Chondrocyte (in vitro differentiated cells): ENCODE measurements at places on chromosomes 11 and 22. TPM values are rescaled to one million over a fixed set of nuclear protein-coding genes. Genes with fewer than 3 reads are reported as not detected.

DNA sequence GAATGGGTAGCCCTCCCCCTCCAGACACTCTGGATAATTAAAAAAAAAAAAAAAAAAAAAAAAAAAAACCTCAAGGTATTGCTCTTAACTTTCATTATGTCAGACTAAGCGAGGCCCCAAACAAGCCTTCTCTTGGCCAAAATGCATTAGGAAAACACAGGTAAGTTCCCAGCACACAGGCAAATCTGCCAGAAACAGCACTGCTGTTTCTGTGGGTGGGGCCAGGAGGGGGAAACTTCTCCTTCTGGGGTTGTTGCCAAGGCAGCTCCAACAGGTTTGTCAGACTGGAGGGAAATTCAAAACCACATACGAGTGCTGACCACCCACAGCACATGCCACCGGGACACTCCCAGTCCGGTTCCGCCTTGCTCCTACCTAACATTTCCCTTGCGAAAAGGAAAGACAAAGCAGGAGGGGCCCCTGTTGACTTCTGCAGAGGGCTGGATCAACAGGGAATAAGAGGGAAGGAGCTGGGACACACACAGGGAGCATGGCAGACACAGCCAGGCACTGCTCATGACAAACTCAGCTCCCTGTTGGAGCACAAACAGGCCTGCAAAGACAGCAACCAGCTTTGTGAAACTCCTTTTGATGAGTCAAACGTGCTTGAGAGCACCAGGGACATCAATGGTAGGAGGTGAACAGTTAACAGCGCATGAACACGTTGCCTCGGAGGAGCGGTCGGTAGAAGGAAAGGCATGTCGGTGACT, 55.0 kb downstream of the MYH9 start:
- H3K36me3 ChIP-seq = peaks cover 47% of the 10 kb centered on the region
- DNase-seq = no peak
- no peaks in the 10 kb centered on the region for H3K27me3 ChIP-seq
- H3K4me1 ChIP-seq = peaks cover 100% of the 10 kb centered on the region
- peak overlapping the region; percentile 98 for H3K27ac ChIP-seq
- peak overlapping the region; percentile 43 for H3K4me3 ChIP-seq

- H3K27me3 ChIP-seq = peaks cover 2% of the 10 kb centered on the region
- H3K27ac ChIP-seq = no peak overlapping the region
- H3K4me3 ChIP-seq = no peak overlapping the region
- DNase-seq = peak; percentile 62
Observed at GRCh38 chr22:49297286-49297870, 530.3 kb downstream of the BRD1 start.

GRCh38 chr22:32281072-32281471, 25.9 kb upstream of the SLC5A4 start:
- H3K36me3 ChIP-seq = no peaks in the 10 kb centered on the region
- peak overlapping the region; percentile 14 for H3K27ac ChIP-seq
- peak overlapping the region; percentile 52 for H3K4me3 ChIP-seq
- peaks cover 4% of the 10 kb centered on the region for H3K27me3 ChIP-seq
- DNase-seq = no peak
- H3K4me1 ChIP-seq = peaks cover 16% of the 10 kb centered on the region

DNA sequence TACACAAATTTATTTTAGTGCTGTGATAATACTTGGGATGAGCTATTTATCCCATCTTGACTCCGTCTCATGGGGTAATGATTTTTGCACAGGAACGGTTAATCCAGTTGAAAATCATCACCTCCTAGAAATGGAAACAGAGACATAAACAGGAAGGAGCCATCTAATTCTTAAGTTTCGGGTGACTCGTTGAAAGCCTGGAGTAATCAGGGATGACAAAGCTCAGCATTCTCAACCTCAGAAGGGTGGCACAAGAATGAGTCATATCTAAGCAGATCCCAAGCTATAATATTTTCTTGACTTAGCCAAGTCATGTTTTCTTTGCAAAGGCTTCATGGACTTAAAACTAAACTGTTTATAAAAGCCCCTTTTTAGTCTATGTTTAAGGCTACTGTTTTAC, 280.8 kb upstream of the CCDC90B start:
- H3K27ac ChIP-seq = no peak overlapping the region
- no peak overlapping the region for H3K4me3 ChIP-seq
- H3K4me1 ChIP-seq = no peaks in the 10 kb centered on the region
- DNase-seq = no peak
- no peaks in the 10 kb centered on the region for H3K36me3 ChIP-seq
- peaks cover 15% of the 10 kb centered on the region for H3K27me3 ChIP-seq

DNA sequence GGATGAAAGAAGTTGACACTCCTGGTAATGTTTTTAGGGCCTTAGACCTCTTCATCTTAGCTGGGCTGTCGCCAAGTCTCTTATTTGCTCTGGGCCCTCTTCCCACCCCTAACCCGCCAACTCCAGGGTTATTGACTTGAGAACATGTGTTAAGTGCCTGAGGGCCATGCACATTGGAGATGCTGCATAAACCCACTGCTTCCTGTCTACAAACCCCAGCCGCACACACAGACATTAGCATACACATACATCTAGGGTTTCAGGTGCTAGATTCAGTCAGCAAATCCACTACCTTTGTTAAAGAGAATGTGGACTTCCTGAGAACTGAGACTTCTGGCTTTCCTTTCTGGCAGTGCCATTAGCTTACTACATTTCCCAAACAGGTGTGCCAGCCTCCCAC, 817 bp downstream of the PANX3 start:
- H3K27me3 ChIP-seq = peaks cover 15% of the 10 kb centered on the region
- no peaks in the 10 kb centered on the region for H3K4me1 ChIP-seq
- no peak for DNase-seq
- H3K27ac ChIP-seq = no peak overlapping the region
- H3K36me3 ChIP-seq = no peaks in the 10 kb centered on the region
- no peak overlapping the region for H3K4me3 ChIP-seq

DNA sequence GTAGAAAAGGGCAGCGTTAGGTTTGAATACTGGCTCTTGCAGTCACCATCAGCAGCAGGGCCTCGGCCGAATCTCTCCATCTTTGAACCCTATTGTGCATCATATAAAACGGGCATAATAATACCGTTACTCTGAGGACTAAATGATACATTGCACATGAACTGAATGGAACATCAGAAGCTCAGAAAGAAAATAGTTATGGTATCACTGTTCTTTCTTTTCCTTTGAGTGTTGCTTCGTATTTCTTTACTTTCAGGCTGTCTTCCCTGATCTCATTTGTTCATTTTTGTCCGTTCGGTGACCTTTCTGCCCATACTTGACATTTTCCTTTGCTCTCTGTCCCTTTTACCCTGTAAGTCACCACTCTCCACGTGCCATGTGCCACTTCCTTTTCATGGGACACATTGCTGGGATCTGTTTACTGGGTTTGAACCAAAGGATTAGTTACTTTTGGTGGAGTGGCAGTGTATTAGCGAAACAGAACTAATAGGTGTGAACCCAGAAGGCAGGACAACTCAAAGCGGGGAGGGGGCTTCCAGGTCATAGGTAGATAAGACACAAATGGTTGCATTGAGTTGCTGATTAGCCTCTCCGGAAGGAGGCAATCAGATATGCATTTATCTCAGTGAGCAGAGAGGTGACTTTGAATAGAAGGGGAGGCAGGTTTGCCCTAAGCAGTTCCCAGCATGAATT, 717 bp upstream of the ZNF202 start:
- H3K27me3 ChIP-seq = peaks cover 17% of the 10 kb centered on the region
- peak overlapping the region; percentile 90 for H3K27ac ChIP-seq
- H3K36me3 ChIP-seq = peaks cover 4% of the 10 kb centered on the region
- no peak for DNase-seq
- H3K4me1 ChIP-seq = peaks cover 20% of the 10 kb centered on the region
- H3K4me3 ChIP-seq = peak overlapping the region; percentile 78

DNA sequence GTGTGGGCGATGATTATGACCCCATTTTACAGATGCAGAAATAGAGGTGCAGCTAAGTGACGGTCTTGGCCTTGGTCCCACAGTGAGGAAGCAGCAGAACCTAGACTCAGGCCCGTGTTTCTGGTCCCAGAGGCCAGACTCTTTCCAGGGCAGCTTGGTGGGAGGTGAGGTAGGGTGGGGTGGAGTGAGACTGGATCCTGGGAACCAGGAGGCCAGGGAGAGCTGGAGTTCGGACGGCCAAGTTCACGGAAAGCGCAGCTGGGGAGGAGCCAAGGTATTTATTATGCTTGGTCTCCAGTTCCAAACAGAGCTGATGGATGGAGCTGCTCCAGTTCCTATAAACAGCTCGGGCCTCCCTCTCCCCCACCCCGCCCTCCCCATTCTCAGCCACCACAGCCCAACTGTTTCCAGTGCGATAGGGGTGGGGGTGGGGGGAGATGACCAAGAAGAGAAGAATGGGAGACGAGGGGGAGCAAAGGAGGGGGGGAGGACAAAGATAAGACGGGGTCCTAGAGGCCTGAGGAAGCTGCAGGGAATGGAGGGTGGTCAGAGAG, 16.2 kb downstream of the LRRC32 start:
- no peaks in the 10 kb centered on the region for H3K27me3 ChIP-seq
- peak overlapping the region; percentile 90 for H3K27ac ChIP-seq
- H3K4me3 ChIP-seq = no peak overlapping the region
- H3K36me3 ChIP-seq = peaks cover 20% of the 10 kb centered on the region
- peak; percentile 56 for DNase-seq
- H3K4me1 ChIP-seq = peaks cover 77% of the 10 kb centered on the region

DNA sequence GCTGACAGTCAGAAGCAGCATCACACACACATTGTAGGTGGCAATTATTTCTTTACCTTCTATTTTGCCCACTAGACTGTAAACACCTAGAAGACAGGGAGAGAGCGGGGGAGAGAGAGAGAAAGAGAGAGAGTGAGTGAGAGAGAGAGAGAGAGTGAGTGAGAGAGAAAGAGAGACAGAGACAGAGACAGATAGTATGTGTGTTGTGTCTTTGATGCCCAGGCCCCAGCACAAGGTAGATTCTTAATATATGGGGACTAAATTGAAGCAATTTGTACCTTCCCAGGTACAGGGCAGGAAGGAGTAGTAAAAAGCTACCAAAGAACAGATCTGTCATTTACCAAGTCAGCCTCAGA, 163.7 kb downstream of the PKNOX2 start:
- H3K27ac ChIP-seq = no peak overlapping the region
- no peaks in the 10 kb centered on the region for H3K27me3 ChIP-seq
- peaks cover 10% of the 10 kb centered on the region for H3K4me1 ChIP-seq
- DNase-seq = no peak
- no peak overlapping the region for H3K4me3 ChIP-seq

- H3K4me3 ChIP-seq = no peak overlapping the region
- DNase-seq = no peak
- H3K4me1 ChIP-seq = peaks cover 14% of the 10 kb centered on the region
- peaks cover 3% of the 10 kb centered on the region for H3K27me3 ChIP-seq
- no peaks in the 10 kb centered on the region for H3K36me3 ChIP-seq
- H3K27ac ChIP-seq = no peak overlapping the region
Observed at GRCh38 chr22:46067159-46068111, 82.9 kb upstream of the PPARA start.

DNA sequence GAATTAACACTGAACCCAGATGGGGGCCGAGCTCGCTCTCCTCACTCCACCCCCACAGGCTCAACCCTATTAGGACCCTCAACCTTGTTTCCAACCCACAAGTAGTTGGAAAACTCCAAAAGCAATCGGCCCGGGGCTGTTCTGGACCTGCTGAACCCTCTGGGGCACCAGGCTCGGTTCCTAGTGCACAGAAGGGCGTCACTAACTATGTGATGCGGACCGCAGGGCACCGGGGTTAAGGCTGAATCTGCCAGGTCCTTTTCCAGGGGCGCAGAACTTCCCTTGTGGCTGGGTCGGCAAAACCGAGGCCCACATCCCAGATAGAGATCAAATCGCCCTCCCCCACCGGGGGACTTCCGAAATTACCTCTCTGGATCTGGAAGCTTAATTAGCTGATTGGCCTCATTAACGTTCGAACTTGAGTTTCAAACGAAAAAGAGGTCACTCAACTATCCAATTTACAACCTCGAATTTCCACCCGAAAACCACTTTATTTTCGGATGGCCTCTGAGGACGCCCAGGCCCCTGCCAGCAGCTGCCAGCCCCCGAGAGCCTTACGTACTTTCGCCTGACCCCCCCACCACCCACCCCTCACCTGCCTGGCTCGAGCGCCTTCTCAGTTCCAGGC, 1.7 kb downstream of the SHANK2 start:
- peaks cover 21% of the 10 kb centered on the region for H3K4me1 ChIP-seq
- no peak for DNase-seq
- peaks cover 2% of the 10 kb centered on the region for H3K36me3 ChIP-seq
- H3K4me3 ChIP-seq = peak overlapping the region; percentile 49
- no peak overlapping the region for H3K27ac ChIP-seq

- no peak for DNase-seq
- H3K27ac ChIP-seq = no peak overlapping the region
- H3K36me3 ChIP-seq = peaks cover 3% of the 10 kb centered on the region
- H3K4me1 ChIP-seq = peaks cover 36% of the 10 kb centered on the region
- no peak overlapping the region for H3K4me3 ChIP-seq
Observed at GRCh38 chr11:95230810-95231126, 234 bp downstream of the SESN3 start.

GRCh38 chr11:7032692-7033091, 12.4 kb downstream of the NLRP14 start:
- H3K27ac ChIP-seq = no peak overlapping the region
- DNase-seq = no peak
- no peak overlapping the region for H3K4me3 ChIP-seq
- H3K4me1 ChIP-seq = no peaks in the 10 kb centered on the region
- H3K27me3 ChIP-seq = peaks cover 9% of the 10 kb centered on the region
- H3K36me3 ChIP-seq = no peaks in the 10 kb centered on the region

DNA sequence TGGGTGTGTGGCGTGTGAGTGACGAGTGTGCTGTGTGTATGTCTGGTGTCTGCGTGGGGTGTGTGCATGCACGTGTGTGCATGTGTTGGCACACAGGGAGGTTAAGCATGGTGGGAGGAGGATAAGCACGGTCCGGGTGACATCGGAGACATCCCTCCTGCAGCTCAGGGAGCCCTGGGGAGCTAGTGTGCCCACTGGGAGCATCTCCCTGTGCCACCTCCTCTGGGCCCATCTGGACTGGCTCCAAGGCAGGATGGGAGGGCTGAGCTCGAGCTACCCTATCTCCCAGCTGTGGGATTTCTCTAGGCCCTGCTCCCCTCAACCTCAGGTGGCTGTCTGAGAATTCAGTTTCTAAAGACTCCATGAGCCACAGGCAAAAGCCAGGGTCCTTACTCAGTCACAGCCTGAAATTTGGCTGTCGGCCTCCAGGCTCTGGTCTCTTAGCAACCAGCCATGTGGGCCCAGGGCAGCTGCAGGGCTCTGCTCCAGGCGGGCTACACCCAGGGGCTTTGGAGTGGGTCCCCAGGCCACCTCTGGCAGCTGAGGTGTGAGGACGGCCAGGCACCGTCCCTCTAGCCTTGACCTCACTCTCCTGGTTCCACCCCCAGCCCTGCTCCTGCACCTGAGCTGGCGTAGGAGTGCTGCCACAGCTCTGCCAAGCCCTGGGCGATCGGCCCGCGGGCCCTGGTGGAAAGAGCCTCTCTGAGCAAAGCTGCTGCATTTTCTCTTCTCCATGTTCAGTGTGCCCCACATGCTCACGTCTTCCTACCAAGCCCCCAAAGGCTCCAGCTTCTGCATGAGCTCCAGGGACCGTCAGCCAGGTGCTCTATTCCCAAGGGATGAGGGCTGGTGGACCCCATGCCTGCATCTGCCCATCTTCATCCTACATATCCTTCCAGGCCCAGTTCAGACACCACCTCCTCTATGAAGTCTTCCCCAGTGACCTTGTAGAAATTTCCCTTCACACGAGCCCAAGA, 39.7 kb downstream of the RTL6 start:
- no peaks in the 10 kb centered on the region for H3K36me3 ChIP-seq
- no peak overlapping the region for H3K4me3 ChIP-seq
- no peak overlapping the region for H3K27ac ChIP-seq

TLCD5 gene
- total RNA-seq = 8.8 to 10.5 TPM (median 9.8 TPM) in 3 replicates

B4GALNT4 gene
- total RNA-seq = 37.0 to 39.1 TPM (median 37.2 TPM) in 3 replicates

FZD4 gene
- 6.5 to 11.9 TPM (median 6.6 TPM) in 3 replicates for total RNA-seq

NLRP14 gene
- total RNA-seq = 0.05 TPM in 1 of 3 replicates, not detected in the others
